ENCODE measurements at places on chromosomes 12 and 14.

DNA sequence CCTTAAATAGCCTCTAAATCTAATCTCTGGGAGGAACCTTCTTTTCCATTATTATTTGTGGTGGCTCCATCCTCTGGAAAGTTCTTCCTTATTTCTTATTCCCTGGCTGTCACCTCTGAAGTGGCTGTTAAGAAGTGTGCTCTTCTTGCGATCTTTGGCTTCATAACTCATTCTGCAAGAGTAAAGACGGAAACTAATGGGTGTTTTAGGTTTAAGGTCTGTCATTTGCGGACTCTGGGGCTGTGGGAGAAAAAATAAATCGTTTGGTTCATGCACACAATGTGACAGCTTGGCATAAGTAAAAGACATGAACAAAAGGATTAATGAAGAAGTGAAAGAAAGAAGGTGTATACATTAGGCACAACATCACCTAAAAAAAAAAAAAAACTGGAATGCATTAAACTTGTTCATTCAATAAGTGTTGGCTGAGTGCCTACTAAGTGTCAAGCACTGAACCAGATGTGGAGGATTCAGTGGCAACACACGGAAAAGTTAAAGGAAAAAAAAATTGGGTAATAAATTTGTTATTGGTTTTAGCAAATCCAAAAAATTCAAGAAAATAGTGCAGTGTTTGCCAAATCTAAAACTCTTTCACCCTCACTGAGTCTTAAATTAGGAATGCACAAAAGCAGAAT lies 99.5 kb downstream of the ERGIC2 start:
- no peak for DNase-seq

- no peak for DNase-seq
These were observed 254.0 kb upstream of the USP15 start for GRCh38 chr12:62006076-62006732.

DNA sequence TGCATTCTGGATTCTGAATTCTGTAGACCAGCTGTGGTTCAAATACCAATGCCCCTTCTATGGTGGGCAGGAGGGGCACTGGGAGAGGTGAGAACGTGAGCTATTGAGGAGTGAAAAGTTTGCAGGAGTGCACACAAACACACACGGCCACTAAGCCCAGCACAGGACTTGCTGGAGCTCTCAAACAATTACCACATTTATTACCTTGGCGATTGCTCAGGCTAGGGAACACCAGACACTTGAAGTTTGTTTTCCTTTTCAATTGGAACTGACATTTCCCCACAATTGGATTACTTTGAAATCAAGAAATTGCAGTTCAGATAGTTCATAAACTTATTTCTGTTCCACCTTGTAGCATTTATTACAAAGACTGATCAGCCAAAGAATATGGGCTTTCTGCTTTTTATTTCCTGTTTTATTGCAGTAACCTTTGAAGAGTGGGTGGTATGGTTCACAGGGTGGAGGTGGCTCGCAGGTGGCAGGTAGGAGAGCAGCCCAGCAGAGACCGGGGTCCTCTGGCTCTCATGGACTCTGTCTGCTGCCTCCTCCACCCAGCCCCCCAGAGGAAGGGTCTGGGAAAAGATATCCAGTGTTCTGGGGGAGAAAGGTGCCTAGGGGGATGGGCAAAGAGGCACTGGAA lies 429.8 kb upstream of the CCDC196 start:
- DNase-seq: no peak

- no peak for DNase-seq
These were observed 73.1 kb upstream of the PAWR start for GRCh38 chr12:79763766-79764452.

DNA sequence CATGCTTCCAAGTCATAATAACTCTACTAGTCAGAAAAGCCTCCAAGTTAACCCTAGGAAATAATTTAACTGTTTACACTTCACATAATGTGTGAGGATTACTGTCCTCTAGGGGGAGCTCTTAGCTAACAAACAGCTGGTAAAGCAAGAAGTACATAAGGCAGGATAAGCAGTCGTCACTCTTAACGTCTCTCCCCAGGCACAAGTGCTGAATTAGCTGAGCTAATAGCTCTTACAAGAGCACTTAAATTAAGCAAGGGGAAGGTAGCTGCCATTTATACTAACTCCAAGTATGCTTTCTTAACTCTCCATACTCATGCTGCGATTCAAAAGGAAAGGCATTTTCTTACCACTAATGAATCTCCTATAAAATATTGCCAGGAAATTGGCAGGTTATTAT lies 79.3 kb upstream of the TSPAN11 start:
- DNase-seq: no peak

- DNase-seq: no peak
These were observed 30.6 kb downstream of the SOCS2 start for GRCh38 chr12:93602897-93603668.

DNA sequence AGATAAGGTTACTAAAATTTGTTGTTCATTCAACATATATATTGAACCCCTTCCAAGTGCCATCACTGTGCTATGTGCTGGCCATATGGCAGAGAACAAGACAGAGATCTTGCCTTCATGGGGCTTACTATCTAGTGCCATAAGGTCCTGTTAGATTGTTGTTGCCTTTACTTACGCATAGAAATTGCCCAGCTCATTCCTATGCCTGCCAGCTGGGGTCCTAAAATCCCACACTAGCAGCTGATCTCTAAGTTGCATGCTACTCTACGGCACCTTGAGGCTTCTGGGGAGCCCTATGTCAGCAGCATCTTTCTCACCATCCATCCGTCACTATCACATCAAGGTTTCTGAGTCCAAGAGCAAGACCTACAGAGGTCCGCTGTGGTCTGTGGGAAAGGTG lies 1.4 kb upstream of the KCNK10 start:
- no peak for DNase-seq

DNA sequence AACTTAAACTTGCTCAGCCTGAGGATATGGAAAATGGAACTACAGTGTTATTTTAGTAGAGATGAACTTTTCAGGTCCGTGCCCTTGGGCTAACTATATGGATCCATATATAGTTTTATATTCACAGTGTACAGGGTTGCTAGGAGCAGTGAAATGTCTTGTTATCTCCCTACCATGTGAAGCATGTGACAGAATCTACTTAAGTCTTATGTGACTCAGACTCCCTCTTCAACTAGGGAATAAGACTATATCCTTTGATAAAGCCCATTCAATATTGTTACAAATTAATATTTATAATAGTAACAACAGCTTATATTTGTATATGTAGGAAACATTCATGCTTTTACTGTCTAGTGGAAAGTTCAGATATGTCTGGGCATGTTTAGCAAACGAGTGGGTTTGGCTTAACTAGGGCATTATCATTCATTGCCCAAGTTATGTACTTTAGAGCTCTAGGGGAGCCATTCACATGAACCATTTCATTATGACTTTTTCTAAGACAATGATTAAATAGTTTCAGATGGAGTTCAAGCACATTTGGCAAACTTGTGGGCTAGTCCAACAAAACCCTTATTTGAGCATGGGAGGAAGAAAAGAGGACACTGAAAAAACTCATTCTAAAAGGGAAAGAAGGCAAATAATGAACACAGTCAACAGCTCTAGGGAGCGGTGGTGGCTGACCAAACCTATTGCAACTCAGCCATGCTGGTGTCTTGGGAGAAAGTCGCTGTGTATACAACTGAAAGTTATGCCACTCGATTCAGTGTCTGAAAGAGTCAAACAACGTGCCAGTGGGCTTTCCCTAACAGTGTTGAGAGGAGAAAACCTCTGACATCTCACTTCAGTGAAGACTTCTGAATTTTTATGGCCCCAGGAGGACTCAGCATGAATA lies 305.9 kb upstream of the G2E3 start:
- no peak for DNase-seq

GRCh38 chr12:11834931-11835330 lies 185.5 kb downstream of the ETV6 start:
- no peak for DNase-seq

DNA sequence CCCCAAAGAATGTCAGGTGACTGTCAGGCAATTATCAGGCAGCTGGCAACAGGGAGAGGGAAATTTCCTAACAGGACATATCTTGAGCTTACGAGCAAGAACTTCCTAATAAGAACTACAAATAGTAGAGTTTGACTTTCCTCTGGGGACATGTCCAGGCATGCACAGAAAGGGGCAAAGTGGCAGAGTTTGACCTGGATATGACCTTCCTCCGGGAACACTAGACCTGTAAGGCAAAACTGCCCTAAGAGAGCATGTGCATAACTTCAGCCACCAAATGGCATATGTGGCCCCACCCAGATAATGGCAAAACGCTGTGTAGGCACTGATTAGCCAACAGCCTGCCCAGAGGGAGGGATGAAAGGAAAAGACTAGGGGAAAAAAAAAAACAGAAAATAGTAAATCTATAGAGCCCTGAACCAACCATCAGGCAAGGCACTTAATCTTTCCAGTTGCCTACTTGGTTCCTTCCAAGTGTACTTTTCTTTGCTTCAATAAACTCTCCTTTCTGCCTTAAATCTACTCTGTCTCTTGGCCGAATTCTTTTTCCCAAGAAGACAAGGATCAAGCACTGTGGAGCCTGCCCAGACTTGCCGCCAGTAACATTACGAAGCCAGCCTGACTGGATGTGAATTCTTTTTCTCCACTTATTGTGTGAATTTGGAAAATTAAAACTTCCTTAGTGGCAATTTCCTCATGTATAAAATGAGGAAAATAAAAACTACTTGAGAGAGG lies 164.1 kb downstream of the SPTSSA start:
- no peak for DNase-seq

GRCh38 chr14:20427231-20428009 lies 8.5 kb downstream of the KLHL33 start:
- no peak for DNase-seq

GRCh38 chr14:55107766-55108554 lies 21.1 kb upstream of the LGALS3 start:
- DNase-seq: no peak

GRCh38 chr14:59020382-59020781 lies 168.1 kb upstream of the DAAM1 start:
- DNase-seq: no peak

DNA sequence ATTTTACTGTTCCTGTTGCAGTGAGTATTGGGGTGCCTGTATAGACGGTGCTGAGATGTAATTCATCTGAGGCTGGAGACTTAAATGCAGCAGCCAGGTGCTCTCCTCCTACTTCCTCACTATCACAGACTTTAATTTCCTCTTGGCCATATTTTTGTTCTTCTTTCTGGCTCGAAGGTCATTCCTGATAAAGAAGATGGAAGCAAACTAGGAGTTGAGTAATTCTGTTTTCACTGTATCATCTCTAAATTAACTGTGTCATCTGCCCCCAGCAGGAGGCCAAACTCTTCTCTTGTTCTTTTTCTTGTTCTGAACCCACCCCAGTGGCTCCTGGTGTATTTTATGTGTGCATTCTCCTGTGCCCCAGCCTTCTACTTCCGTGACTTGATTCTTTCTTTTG lies 141.7 kb upstream of the ARHGAP5 start:
- DNase-seq: no peak

- DNase-seq: no peak
These were observed 55.4 kb upstream of the FUT8 start for GRCh38 chr14:65357113-65357512.

DNA sequence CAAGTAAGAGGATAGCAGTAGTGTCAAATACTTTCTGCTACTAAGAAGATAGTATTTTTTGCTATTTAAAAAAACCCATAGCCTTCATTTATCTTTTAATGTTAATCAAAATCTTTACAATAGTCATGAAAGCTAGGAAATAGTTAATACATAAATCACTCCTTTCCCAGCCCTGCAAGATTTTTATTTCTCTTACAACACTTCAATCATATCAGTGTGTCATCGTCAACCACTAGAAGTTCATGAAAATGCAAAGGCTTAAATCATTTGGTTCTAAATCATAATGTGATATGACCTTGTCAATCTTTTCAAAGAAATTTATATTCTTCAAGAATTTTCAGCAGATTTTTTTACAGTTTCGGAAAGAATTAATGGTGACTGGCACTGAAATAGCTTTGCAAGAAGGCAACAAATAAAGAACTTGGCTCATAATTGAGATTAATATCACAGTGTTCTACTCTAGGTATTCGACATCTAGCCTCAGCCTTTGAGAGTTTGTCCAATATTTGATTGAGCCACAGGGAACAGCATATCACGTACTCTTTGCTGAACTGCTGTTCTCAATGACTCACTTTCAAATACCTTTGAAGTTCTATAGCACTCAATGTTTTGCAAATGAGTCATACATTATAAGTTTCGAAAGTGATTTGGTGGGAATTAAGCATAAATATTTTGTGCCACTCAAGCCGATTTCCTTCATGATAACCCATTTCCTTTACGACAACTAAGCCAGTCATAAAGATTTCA lies 384.0 kb upstream of the FOXG1 start:
- DNase-seq: no peak
